ENCODE measurements at places on chromosomes 12 and 14.

- no peak for DNase-seq
Measured at GRCh38 chr12:4212845-4213244, 60.7 kb upstream of the CCND2 start.

DNA sequence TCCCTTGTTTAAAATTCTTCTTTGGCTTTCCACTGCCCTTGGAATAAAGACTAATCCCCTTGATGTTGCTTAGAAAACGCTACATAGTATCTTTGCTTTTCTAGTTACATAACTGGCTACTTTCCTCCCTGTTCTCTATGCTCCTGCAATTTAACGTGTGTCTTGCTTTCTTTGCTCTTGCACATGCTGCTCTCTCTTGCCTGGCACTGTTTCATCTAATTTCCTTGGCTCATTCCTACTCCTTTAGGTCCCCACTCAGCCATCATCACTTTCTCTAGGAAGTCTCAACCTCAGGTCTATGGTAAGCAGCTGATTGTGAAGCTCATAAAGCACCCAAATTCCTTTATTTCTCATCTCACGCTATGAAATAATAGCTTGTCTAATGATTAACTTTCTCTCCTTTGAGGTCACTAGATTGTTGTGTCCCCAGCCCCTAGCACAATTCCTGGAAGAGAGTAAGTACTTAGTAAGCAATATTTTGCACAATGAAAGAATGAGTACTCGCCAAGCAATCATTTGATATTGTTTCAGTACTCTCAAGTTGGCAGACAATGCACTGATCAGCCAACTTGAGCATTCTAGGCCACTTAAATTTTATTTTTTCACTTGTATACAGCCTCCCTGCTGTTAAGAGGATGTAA, 3.3 kb downstream of the ALDH6A1 start:
- DNase-seq, result no peak

- DNase-seq, result no peak
Measured at GRCh38 chr12:74641694-74642093, 104.1 kb downstream of the ATXN7L3B start.

- DNase-seq, result no peak
Measured at GRCh38 chr14:38517426-38517825, 261.5 kb upstream of the CLEC14A start.

DNA sequence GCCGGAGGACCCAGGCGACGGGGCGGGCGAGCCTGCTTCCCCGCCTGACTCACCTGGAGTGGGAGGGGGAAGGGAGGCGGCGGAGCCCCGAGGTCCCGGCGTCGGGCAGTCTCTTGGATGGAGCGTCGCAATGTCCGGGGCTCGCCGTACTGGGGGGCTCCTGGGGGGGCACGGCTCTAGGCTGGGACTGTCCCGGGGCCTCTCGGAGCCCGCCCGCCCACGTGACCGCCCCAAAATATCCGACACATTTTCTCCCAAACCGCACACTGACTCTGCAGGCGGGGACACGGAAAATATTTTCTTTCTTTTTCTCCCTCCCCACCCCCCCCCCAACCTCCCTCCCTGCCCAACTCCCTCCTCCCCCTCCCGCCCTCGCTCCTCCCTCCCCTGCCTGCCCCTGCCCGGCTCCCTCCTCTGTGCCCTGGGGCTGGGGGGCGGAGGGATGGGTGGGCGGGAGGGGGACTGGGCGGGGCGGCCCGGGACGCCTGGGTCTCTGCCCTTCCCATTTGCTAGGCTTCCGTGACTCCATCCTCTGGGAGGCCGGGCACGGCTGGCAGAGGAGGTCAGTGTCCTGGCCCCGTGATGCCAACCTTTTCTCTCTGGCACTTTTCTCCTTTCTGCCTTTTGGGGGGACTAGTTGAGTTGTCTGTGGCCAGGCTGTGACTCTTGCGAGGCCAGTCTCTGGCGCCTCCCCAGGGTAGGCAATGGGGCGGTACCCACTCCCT, at the start of gene RARG:
Gene RARG (minus strand): TSS at position 289 of the 725 bp plus-strand sequence. CDS start 4,664 bp downstream, outside the sequence.
- DNase-seq, result peak; percentile 72

- no peak for DNase-seq
Measured at GRCh38 chr12:71000748-71001147, 80.2 kb upstream of the PTPRR start.

GRCh38 chr12:31491241-31491794, 99.6 kb downstream of the DENND5B start:
- DNase-seq, result no peak

- DNase-seq, result no peak
Measured at GRCh38 chr12:44993161-44993560, 57.7 kb downstream of the DBX2 start.

- no peak for DNase-seq
Measured at GRCh38 chr14:35628989-35629388, 95.0 kb downstream of the INSM2 start.

- no peak for DNase-seq
Measured at GRCh38 chr14:70289138-70289537, 70.3 kb downstream of the COX16 start.

DNA sequence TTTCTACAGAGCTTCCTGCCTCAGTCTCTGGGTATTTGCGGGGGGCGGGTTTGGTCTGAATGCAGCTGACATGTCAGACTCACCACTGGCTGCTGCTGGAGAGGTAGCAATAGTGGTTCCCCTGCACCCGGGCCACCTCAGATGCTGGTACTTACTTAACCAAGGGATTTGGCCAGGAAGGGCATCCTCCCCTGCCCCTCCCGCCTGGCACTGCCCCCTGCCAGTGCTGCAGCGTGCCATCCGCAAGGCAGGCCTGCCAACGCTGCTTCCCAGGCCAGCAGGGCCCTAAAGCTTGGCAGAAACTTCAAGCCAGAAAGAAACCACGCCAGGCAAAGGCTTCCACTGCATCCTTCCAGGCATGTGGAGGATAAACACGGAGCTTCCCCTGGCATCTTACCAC, 22.1 kb downstream of the RAB35 start:
- DNase-seq, result no peak

DNA sequence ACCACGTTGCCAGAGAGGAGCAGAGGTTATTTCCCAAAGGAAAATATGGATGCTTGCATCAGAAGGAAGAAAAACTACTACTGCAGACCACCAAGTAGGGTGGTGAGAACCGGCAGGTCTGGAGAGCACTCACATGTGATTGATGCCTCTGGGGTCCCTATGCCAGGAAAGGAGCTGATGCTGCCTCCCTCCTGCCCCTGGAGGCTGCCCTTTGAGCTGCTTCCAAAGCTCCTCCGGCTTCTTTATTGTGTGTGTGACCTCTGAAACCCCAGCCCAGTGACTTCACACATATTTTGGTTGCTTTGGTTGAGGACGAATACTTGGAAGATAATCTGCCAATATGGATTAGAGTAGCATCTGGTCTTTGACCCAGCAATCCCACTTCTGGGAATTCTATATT, 133.4 kb downstream of the AACS start:
- DNase-seq, result no peak

- DNase-seq, result no peak
Measured at GRCh38 chr12:103431950-103432349, 63.8 kb downstream of the C12orf42 start.

- DNase-seq, result no peak
Measured at GRCh38 chr14:64060648-64061096, 207.9 kb downstream of the SYNE2 start.

- DNase-seq, result no peak
Measured at GRCh38 chr14:52939427-52939826, 11.4 kb downstream of the FERMT2 start.

GRCh38 chr14:72921396-72921795, 4.9 kb upstream of the DCAF4 start:
- no peak for DNase-seq

All from CD4-positive, alpha-beta T cell treated with Interleukin-15 for 4 hours (primary cell).